ENCODE measurements at places on chromosomes 4 and X. TPM values are rescaled to one million over a fixed set of nuclear protein-coding genes. Genes with fewer than 3 reads are reported as not detected.

The DCAF8L2 gene
- not detected for total RNA-seq

DNA sequence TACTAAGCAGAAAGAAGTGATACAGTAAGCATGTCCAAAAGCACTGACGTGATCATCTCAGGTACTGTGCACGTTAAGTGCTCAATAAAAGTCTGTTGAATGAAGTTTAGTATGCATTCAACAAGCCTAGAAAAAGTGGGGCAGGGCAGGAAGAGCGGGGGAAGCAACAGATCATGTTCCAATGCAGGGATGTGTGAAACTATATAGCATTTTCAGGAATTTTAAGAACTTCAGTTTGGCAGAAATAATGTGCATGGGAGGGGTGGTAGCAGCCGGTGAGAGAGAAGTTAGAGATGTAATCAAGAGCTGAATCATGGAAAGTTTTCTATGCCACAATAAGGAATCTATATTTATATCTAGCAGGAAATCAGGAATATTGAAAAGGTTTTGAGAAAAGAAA is 19.2 kb upstream of the CCNA2 start:
- peak overlapping the region; percentile 3 for H3K27ac ChIP-seq
- peaks cover 8% of the 10 kb centered on the region for H3K4me1 ChIP-seq
- no peaks in the 10 kb centered on the region for H3K27me3 ChIP-seq
- peaks cover 14% of the 10 kb centered on the region for H3K36me3 ChIP-seq
- no peak overlapping the region for H3K4me3 ChIP-seq

DNA sequence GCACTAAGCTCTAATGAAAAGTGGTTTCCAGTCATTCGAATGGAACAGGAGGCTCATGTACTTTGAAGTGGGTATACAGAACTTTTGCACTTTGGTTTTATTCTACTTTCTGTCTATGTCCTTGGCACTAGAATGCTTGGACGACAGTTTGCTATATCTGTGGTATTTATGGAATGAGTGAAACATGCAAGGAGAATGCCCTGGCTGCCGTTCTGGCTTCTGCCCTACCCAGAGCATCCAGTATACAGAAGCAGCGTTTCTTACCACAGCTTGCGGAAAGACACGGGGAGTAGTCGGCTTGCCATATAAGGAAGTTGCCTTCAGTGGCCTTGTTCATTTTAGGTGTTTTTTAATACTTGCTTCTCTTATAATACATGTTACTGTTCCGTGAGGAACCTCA is 98.0 kb downstream of the TBL1X start:
- no peaks in the 10 kb centered on the region for H3K27me3 ChIP-seq
- peak; percentile 82 for DNase-seq
- H3K4me1 ChIP-seq, result peaks cover 32% of the 10 kb centered on the region
- peak overlapping the region; percentile 87 for H3K27ac ChIP-seq
- H3K4me3 ChIP-seq, result peak overlapping the region; percentile 79

DNA sequence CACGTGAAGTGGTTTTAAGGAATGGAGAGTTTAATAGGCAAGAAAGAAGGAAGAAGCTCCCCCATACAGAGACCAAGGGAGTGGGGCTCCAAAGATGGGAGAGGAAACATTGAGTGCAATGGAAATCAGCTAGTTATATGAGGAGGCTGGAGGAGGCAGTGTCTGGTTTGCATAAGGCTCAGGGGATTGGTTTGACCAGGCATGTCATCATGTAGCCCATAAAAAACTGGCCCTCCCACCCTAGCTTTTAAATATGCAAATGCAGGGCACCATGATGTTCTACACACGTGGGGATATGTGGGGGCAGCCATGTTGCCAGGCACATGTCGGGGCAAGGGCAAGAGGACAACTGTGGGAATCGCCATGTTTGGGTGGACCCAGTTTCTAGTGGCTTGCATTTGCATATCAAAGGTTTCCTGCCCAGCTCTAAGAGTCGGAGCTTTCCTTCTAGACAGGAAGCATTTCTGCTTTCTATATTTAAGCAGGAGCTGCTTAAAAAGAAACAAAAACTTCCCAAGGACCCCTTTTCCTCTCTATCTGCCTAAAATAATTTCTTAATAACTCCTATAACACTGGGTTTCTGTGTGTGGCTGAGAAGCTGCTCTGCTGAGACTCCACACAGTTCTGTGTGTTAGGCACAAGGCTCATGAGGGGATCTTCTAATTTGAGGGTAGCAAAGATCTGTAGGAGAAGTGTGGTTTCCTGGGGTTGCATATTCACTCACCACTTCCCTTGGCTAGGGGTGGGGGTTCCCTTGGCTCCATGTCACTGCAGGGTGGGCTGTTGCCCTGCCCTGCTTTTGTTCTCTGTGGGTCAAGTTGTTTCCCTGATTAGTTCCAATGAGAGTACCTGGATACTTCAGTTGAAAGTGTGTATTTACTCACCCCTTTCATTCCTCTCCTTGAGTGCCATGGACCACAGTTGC is 113.5 kb downstream of the VSIG4 start:
- H3K27me3 ChIP-seq, result no peaks in the 10 kb centered on the region
- H3K36me3 ChIP-seq, result no peaks in the 10 kb centered on the region
- DNase-seq, result no peak
- no peak overlapping the region for H3K27ac ChIP-seq
- no peak overlapping the region for H3K4me3 ChIP-seq

GRCh38 chrX:140190441-140191108 is 225.3 kb upstream of the CXorf66 start:
- no peaks in the 10 kb centered on the region for H3K27me3 ChIP-seq
- no peak overlapping the region for H3K27ac ChIP-seq
- no peak for DNase-seq
- no peaks in the 10 kb centered on the region for H3K4me1 ChIP-seq

The PCYT1B gene
- total RNA-seq, result not detected

GRCh38 chr4:142373610-142374009 is 472.5 kb downstream of the INPP4B start:
- H3K4me1 ChIP-seq, result peaks cover 82% of the 10 kb centered on the region
- DNase-seq, result no peak
- H3K36me3 ChIP-seq, result peaks cover 35% of the 10 kb centered on the region
- H3K4me3 ChIP-seq, result 0 out of 2 replicates have a peak overlapping the region, but pooled peaks have one; percentile 31
- H3K27ac ChIP-seq, result peak overlapping the region; percentile 63

DNA sequence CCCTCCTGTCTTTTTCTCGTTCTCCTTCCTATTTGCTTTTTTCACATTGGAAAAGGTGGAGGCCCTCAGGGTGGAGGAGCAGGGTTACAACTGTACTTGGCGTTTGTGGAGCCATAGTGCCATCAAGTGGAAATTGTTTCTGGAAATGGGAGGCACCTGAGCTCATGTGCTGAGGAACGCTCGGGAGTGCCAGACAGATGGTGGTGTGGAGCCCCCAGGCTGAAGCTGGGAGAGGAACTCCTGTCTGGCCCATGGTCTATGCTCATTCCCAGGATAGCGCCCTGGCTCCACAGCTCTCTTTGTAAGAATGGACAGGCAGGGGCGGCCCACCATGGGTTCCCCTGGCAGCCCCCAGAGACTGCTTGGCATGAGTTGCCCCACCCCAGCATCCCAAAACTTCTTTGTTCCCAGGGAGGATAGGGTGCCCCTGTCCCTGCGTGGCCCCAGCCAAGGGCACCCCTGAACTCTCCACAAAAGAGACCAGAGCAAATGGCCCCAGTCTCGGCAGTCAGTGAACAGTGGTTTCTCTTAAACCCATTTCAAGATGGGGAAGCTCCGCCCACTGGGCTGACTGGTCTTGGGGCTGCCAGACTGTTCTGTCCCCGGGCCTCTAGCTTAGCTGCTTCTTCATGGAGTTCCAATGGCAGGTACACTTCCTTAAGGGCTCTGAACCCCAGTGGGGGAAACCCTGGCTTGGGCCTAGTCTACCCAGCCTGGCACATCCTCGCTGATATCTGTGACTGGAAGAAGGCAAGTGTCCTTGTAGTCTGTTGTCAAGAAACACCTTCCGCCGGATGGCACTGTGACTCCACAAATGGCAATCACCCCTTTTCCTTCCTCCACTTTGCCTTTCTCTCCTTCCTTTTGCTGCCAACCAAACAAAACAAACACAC is 70.1 kb downstream of the NBDY start:
- no peak overlapping the region for H3K27ac ChIP-seq
- no peak for DNase-seq
- H3K36me3 ChIP-seq, result no peaks in the 10 kb centered on the region
- H3K4me3 ChIP-seq, result no peak overlapping the region

DNA sequence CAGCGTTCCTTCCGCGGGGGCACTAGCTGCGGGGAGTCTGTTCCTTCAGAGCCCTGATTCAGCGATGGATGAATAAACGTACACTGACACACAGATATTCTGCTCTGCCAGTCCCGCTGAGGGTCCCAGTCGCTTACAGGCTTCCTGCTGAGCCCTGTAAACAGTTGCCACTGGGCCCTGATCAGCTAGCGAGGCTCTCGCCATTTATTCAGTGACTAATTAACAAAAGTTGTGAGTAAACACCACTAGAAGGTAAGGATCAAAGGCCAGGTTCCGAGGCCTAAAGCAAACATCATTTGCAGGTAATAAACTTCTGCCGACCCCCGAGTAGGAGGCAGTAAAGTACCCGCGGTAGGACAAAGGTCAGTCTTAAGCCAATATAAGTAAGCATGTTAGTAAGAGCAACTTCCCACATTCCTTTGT is 442.6 kb upstream of the GALNT7 start:
- H3K4me3 ChIP-seq, result peak overlapping the region; percentile 35
- peak; percentile 1 for DNase-seq
- peak overlapping the region; percentile 80 for H3K27ac ChIP-seq
- no peaks in the 10 kb centered on the region for H3K27me3 ChIP-seq
- no peaks in the 10 kb centered on the region for H3K36me3 ChIP-seq
- H3K4me1 ChIP-seq, result peaks cover 20% of the 10 kb centered on the region

- peaks cover 5% of the 10 kb centered on the region for H3K36me3 ChIP-seq
- H3K27ac ChIP-seq, result peak overlapping the region; percentile 75
- peaks cover 2% of the 10 kb centered on the region for H3K27me3 ChIP-seq
- H3K4me3 ChIP-seq, result peak overlapping the region; percentile 39
- peak; percentile 89 for DNase-seq
Observed at GRCh38 chr4:40621592-40622512, 7.8 kb downstream of the RBM47 start.

The RNF150 gene
- 17.0 TPM for total RNA-seq
